ENCODE measurements at places on chromosomes 6 and 20. TPM values are rescaled to one million over a fixed set of nuclear protein-coding genes. Genes with fewer than 3 reads are reported as not detected.

PTPRT gene
- not detected for total RNA-seq

DNA sequence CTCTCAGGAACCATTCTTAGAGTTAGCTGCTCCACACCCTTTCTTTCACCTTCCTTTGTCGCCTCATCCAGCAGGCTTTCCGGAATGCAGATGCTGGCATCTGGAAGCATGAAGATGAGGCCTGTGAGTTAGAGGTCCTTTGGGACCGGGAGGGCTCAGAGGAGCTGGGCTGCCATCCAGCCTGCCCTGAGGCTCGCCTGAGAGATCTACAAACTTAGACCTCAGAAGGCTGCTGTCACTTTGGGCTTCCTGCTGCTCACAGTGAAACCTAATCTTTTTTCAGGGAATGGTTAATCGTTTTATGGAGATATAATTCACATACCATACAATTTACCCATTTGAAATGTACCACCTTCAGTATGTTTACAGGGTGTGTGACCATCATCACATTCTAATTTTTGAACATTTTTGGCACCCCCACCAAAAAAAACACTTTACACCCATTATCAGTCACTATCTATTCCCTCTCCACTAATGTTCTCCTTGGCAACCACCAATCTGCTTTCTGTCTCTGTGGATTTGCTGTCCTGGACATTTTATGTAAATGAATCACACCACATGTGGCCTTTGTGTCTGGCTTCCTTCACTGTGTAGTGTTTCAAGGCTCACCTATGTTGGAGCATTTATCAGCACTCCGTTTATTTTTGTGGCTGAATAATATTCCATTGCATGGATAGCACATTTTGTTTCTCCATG, 20.0 kb upstream of the MPC1 start:
- DNase-seq, result no peak

DNA sequence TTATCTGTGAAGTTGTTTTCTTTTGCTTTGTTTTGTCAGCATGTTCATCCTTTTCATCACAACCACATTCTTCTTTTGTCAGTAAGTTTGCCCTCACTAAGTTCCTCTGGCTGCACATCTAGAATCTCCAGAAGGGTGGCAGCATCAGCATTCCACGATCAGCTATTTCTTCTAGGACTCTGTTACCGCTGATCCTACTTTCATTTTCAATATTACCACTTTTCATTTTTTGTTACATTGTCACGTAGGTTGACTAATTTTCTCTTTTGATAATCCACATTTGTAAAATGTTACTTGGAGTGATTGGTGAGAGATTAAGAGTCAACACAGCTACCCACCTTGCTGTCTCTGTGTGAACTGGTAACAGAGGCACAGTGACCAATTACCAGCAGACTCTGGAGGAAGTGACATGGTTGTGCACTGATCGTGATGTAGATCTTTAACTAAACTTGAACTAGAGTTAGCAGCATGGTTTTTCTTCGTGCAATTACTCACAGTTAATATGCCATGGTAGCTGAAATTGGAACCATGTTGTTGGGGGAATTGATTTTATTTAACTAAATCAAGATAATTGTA, 307.9 kb upstream of the SLC35B3 start:
- DNase-seq, result no peak

DNA sequence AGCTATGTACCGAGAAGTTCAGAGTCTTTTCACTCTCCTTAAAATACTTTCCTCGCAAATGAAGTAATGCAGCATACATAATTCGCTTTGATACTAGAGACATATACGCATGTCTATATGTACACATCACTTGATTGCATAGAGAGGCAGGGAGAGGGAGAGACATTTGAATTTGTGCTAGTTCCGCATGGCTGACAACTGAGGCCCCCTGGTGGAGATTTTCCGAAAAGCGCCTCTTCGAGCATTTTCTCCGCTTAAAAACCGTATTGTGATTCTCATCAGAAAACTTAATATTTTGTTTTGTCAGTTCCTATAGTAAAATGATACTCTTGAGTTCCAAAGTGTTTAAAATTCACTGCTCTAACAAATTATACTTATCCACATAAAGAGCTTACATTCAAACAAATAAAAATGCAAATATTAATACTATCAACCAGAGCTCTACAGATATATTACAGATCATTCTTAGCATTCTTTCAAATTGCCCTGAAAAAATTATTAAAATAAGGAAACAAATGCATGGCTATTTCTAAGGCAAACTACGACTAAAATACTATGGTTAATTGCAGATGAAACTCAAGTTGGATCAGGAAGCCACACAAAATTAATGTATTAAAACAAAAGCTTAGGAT, 637 bp downstream of the MYLK4 start:
- DNase-seq, result peak; percentile 53

DNA sequence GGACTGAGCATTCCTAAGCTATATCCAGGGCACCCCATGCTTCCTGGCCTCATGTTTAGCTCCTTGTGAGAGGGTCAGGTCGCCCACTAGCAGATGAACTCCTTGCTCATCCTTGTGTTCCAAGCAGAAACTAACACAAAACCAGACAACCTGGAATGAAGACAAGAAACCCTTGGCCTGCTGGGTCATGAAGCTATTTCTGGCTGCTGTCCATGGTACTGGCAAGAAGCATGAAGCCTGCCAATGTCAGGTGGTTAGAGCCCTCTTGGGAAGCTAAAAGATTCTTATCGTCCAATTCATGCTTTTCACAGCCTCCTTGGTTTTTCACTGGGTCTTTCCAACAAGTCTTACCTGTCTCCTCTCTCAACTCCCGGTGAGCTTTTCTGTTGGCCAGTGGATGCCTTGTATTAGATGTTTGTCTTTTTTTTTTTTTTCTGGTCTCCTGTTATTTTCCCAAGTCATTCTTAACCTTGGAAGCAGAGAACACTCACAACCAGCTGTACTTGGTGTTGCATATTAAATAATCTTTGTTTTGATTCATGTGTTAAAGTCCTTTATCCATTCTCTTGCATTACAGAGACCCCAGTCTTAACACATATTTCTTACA, 180.3 kb downstream of the ANKRD60 start:
- DNase-seq, result no peak

- peak; percentile 85 for DNase-seq
Observed at GRCh38 chr20:38805502-38805957, at the start of gene PPP1R16B. TSS of gene PPP1R16B (plus strand) at chr20:38805697. CDS start at chr20:38835926, 30,229 bp downstream.

DNA sequence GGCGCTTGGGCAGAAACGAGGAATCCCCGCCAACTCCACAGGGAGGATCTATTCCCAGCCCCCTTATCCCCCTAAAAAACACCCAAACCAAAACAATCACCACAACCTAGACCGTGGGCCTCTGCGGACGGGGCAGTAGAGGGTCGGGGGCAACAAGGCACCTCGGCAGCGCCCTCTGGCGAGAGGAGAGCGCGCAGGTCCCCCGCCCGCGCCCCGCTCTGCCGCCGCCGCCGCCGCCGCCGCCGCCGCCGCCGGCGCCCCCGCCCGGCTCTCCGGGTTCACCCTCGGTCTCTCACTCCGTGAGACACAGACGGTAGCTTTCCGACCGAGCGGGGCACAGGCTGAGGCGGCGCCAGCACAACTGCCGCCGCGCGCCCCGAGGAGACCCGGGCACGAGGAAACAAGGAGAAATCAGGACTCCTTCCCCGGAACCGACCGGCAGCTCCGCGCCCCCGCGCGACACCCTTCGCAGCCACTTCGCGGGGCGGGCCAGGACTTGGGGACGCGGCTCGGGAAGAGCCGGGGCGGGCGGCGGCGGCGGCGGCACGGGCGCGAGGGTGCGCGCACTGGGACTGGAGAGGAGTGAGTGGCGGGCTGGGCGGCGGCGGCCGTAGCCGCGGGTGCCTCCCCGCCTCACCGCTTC, at the start of gene SLC35F1:
Gene SLC35F1 (plus strand): TSS at position 307 of the 643 bp plus-strand sequence.
- no peak for DNase-seq

EIF6 gene
- 207 TPM for total RNA-seq

DNA sequence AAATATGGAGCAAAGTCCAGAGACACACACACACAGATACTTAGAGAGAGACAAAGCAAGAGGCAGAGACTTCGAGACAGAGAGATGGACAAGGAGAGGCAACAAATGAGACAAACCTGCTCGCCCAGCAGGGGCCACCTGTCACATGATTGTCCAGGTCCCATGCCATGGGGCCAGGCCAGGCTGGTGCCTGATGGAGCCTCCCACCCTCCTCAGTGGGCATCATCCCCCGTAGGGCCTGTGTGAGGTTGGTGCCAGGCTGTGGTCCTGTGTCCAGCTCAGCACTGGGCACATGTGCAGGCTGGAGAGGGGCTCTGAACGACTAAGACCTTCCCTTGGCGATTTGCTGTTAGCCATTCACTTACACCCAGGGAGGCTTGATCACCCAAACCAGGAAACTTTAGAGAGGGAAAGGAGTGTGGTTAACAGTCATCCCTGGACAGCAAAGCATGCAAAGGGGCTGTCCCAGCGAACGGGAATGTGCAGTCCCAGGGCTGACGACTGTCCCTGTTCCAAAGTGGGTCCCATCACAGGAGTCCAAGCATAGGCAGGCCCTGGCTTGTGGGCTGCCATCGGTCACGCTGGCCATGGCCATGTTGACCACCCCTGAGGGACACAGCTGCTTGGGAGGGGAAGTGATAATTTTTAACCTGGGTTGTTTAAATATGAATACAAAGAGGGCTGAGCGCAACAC, 38.4 kb upstream of the PHACTR3 start:
- no peak for DNase-seq

POPDC3 gene
- not detected for total RNA-seq

SLC22A1 gene
- total RNA-seq, result 0.22 TPM

MAP1LC3A gene
- 1.7 TPM for total RNA-seq

DNA sequence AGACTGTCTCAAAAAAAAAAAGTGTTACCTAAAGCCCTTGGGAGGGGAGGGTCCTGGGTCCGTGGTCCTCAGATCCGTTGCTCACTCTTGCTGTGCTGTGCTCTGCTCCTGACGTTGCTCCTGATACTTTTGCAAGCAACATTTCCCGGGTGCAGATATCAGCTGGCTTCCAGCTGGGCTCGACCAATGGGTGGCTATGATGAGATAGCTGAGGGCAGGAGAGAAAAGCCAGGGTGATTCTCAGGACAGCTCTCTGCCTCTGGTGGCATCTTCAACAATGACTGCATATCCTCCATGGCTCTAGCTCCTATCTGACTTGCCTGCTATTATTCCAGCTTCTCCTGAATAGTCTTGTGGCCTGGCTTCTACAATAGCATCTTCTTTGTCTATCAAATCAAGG, 134.5 kb downstream of the RPS12 start:
- DNase-seq, result no peak

DNA sequence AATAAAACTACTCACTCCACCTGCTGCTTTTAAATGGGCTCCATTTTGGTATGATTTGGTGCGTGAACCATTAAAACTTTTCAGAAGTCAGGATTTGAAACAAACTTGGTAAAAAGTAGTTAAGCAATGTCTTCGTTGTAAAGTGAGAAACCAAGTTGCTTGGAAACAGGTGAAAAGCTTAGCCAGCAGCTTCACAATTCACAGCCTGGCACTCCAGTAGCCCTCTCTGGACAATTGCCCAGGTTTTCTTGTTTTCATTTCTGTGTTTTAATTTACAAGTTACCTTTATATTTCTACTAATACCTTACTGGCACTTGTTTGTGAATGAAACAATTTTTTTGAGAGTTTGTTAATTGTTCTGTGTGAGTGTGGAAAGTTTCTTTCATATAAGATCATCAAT, 12.8 kb downstream of the NT5E start:
- no peak for DNase-seq

GRCh38 chr20:37316775-37317170, 27.3 kb downstream of the MANBAL start:
- no peak for DNase-seq

DNA sequence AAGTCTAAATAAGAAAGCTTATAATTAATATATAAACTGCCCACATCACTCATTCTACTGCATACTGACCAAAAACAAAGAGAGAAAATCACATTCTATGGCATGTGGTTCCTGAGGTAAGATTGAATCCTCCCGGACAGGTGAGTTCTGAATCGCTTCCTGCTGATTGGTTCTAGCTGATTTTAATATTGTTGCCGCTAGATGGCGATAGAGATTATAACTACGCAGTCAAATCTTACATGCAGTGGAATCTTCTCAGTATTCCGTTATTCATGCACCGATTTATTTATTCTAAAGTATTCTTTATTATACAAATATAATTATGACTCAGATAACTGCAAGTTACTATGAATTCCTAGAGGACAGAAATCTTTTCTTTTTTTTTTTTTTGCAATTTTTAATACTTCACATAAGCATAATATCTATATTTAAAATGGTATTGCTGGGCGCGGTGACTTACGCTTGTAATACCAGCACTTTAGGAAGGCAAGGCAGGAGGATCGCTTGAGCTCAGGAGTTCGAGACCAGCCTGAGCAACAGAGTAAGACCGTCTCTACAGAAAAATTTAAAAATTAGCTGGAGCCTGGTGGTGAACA, 24.2 kb upstream of the TMX4 start:
- no peak for DNase-seq

GRCh38 chr6:106939208-106939607, 35.3 kb downstream of the CD24 start:
- no peak for DNase-seq

SPTLC3 gene
- not detected for total RNA-seq

- DNase-seq, result no peak
Observed at GRCh38 chr6:166567107-166567506, 19.4 kb downstream of the RAMACL start.

GRCh38 chr6:73491377-73491776, 29.5 kb downstream of the EEF1A1 start:
- no peak for DNase-seq

PMEPA1 gene
- total RNA-seq, result 4.4 TPM

DNA sequence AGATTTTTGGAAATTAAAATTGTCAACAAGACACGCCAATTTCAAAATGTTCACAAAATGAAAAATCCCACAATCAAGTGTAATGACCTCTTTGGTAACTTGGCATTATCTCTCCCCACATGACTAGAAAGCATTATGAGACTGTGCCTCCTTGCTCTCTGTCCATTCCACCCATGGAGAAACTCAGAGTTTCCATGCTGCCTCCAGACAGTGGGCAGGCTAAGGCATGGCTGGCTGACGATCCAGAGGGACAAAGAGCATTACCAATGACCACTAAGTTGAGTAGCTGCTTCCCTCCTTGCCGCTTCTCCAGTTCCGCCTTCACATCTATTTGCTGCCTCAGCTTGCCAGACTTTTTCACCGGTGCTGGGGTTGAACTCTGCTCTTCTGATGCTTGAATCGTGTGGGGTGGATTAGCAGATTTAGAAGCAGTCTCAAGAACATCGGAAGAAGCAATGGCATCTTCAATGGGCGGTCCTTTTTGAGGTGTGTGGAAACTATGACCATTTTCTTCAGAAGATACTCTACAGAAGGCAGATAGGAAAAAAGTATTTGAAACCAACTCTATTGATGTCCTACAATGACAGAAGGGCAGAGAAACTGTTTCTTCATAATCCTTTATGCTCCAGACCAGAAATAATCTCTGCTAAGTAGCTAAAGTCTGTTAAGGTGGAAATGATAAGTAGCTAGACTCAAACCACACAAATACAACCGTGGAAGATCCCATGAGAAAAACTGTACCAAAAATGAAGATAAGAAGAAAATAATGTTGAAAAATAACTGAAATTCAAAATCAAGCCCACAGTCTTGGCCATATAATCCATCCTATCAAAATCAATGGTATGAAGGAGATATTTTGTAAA, 47.5 kb upstream of the ALDH8A1 start:
- no peak for DNase-seq

- DNase-seq, result no peak
Observed at GRCh38 chr6:117194271-117194670, 71.1 kb upstream of the VGLL2 start.

TCF21 gene
- total RNA-seq, result not detected

Measured in CD8-positive, alpha-beta memory T cell (primary cell).